ENCODE measurements at places on chromosomes 7 and 10. TPM values are rescaled to one million over a fixed set of nuclear protein-coding genes. Genes with fewer than 3 reads are reported as not detected.
A peak's percentile ranks its signal among the peaks of the same experiment; 100 is the strongest.

The ZNF365 gene
- total RNA-seq = 2.7 TPM

The SMIM30 gene
- 41.8 TPM for total RNA-seq

The TUBB8 gene
- total RNA-seq = not detected

The AKR1C2 gene
- 4.5 TPM for total RNA-seq

The NKX1-2 gene
- total RNA-seq = 0.20 TPM

The CLCN1 gene
- total RNA-seq = 0.20 TPM

DNA sequence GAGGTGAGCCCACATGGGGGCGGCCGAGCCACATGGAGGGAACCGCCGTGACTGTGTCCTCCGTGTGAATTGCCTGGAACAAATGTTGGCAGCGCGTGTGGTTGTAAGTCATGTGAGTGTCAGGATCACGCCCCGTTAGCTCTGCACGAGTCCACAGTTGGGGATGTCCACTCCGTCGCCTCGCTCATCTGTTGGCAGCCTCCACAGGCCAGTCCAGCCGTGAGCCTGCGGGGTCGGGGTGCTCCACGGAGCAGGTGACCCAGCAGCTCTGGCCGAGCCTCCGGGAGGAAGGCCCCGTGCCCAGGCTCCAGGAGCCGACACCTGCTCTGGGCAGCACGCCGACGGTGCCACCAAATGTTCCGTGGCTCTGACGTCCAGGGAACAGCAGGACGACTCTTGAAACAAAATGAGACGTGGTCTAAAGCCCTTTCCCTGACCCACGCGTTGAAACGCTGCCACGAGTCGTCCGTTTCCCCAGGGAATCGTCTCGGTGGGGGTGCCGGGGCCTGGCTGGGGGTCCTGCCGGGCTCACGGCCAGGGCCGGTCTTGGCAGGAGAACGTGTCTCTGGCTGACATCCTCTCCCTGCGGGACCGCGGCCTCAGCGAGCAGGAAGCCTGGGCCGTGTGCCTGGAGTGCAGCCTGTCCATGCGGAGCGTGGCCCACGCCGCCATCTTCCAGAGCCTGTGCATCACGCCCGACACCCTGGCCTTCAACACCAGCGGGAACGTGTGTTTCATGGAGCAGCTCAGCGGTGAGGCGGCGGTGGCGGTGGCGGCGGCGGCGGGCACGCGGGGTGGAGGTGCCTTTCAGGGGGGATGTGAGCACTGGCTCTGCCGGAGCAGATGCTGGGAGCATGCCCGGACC, 7.0 kb downstream of the KNDC1 start:
- no peak for DNase-seq

DNA sequence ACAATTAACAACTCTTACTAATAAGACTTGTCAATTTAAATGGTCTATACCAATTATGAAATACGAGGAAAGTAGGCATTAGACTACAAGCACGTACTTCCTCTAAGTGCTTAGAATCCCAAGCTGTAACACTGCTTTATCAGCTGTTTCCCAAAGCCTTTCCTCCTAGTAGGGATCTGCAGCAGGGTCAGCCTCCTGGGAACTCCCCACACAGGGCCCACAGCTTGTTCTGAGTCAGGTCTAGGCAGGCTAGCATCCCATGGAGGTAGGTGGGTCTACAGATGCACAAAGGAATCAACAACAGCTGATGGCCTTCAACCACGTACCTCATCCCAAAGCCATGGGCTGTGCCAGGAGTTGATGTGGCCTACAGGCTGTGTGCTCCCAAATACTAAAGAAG, 14.7 kb downstream of the MMS19 start:
- DNase-seq = no peak

DNA sequence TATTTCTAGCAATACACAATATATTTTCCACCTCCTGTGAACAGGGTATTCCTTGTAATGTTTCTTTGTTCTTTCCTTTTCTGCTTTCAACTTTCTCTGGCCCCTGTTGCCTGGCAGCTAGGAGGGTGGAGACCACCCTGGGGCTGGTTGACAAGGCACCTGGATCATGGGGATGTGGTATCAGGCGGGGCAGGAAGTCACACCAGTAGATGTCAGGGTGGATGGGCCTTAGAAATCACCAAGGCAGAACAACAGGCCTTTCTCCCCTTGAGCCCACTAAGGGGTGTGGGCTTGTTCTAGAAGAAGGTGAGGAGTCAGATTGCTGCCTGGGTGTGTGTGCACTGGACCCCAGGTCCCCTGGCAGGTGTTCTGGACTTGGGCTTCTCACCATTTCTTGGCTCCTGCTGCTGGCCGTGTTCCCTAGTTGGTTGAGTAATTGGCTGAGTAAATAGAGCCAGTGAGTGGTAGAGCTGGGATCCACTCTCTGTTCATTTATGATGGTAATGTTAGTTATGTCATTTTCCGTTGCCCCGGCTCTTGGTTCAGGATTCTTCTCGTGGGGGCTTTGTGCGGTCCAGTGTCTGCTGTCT, 24.9 kb downstream of the ZNF783 start:
- DNase-seq = no peak

DNA sequence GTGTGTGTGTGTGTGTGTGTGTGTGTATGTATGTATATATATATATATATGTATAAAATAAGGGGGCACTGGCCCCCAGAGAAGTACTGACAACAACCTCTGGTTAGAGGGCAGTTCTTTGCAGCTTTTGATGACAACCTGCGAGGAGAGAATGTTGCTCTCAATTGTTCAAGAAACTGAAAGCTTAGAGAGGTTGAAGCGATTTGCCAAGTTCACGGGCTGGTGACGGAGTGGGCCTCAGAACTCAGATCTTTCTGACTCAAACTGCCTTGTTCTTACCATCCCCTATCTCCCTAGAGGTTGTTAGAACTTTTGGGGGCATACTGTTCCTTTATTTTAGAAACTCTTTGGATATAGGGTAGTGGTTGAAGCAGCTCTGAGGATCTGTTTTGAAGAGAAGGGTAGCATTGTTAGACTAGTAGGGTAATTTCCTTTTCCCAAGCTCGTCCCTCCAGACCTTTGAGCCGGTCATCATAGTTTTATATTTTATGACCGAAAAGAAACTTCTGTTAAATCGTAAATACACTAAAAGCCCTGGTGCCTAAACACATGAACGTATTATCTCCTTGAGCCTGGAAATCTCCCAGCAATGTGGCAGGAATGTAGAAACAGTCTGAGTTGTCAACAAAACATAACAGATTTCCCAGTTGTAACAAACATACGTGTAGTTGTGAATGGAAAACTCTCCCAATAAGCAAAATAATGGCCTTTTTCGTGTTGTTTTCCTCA, 541.7 kb upstream of the GALNT17 start:
- no peak for DNase-seq

DNA sequence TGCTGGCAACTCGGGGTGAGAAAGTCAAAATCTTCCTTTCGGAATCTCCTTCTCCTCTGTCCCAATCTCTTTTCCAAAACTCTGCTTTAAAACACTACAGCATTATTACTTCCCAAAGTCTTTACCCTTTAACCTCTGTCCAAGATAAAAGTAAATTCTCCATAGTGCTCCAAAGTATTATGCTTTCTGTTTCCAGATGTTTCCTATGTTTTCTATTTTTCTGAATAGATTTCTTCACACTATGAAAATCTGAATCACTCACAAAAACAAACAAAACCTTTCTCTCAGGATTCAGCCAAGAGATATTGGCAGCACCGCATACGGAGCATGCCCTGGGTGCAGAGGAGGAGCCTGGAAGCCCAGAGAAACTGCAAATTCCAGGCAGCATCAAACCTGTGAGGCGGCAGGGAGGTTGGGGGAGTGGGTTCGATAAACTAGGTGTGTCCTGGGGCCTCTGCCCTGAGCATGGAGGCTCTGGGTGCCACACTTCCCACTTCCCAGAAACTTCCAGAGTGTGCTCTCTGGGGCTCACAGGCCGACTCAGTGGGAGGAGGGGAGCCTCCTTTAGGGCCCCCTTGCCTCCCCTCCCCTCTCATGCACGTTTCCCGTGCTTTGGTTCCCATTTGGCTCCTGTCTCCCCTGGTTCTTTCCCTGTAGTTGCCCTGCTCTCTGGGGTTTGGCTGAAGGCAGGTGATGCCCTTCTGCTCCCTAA, 35.6 kb downstream of the VIPR2 start:
- no peak for DNase-seq

GRCh38 chr7:157900011-157900410, 563.2 kb downstream of the DNAJB6 start:
- no peak for DNase-seq

GRCh38 chr10:21260506-21261149, 264.9 kb downstream of the SKIDA1 start:
- no peak for DNase-seq

DNA sequence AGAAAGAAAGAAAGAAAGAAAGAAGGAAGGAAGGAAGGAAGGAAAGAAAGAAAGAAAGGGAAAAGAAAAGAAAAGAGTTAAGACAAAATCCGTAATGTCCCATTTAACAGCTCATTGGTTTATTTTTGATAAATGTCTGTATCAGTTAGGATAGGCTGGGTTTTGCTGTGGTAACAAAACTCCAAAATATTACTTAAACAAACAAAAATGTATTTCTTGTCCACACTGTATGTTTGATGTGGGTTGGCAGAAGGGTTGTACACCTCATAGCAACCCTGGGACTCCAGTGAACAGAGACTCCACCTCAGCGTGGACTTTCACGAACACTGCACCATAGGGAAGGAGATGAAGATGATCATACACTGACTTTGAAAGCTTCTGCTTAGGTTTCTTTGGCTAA, 59.6 kb downstream of the PPP1R3C start:
- no peak for DNase-seq

GRCh38 chr7:140923358-140924006, 1.2 kb downstream of the BRAF start:
- DNase-seq = peak; percentile 60

DNA sequence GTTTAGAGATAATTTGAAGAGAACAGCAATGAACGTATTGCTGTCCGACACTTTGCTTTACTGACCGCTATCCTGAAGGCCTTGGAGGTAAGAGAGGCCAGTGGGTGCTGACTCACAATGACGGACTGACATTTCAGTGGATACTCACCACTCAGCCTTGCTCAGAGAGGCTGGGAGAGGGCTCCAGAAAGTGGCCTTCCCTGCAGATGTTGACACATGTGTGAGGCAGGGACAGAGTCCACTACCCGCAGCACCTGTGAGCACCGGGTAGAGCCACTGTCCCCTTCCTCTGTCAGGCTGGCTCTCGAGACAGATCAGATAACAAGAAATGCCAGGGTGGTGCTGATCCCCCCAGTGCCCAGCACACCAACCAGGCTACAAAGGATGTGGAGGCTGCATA, 75.0 kb downstream of the GPR26 start:
- DNase-seq = no peak

DNA sequence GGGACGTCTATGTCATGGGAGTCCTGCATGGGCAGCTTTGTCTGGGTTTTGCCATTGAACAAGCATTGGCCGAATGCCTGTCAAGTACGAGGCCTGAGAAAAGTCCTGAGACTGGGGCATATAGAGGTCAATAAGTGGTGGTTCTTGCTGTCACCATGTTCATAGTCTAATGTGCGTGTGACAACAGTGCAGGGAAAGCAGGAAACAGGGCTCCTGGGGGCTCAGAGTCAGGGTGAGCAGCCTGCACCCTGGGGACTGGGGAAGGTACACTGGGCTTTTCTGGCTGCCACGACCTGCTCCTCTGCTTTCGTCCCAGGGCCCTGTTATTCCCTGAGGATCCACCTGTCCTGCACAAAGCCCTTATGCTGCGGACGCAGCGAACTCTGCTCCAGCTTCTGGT, 21.3 kb downstream of the FAM241B start:
- no peak for DNase-seq

DNA sequence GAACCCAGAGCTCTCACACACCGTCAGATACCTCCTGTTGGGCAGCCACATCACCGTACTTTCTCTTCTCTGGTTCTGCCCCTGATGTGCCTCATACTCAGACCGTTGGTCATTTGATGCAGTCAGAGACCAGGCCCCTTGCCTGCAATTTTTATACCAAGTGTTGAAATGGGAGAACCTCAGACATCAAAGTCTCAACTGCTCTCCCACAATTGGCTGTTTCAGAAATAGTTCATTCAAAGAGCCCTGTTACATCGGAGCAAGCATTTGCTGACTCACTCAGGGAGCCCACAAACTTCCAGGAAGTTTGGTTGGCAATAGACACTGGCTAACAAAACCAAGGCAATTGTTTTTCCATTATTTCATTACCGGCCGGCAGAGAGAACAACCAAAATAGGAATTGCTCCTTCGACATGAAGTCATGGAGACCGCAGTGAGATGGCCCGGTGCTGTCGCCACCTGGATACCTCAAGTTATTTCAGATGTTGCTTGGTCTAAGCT, 33.5 kb upstream of the ADAM12 start:
- DNase-seq = peak; percentile 7

DNA sequence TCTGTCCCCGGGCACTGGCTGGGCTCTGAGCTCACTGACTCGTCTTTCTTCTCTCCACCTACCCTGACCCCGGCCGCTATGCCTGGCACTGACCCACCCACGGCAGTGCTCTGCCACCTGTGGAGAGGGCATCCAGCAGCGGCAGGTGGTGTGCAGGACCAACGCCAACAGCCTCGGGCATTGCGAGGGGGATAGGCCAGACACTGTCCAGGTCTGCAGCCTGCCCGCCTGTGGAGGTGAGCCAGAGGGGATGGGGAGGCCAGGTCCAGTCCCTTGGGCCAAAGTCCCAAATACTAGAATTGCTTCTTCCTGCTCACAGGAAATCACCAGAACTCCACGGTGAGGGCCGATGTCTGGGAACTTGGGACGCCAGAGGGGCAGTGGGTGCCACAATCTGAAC, 27.3 kb downstream of the TBATA start:
- no peak for DNase-seq

GRCh38 chr7:91940171-91940570, 491 bp upstream of the AKAP9 start:
- DNase-seq = peak; percentile 24

DNA sequence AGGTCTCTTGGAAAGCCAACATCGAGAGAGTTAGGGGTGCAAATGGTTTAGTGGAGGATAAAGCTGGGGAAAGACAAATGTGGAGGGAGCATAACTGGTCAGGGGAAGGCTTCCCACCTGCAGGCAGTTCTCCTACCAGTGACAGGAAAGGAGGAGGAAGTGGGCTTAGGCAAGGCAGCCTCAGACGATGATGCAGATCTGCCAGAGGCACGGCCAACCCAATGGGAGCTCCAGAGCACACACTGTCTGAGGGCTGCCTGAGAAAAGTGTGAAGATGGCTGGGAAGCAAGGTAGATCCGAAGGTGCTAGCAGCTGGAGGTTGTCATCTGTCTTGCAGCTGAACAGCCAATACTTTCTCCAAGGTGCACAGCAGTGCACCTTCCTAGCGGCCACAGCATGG, 178.8 kb downstream of the C7orf25 start:
- DNase-seq = no peak

GRCh38 chr7:148234715-148235114, 355.9 kb upstream of the C7orf33 start:
- no peak for DNase-seq

GRCh38 chr10:107717046-107717445, 552.5 kb upstream of the SORCS1 start:
- DNase-seq = no peak

- no peak for DNase-seq
Measured at GRCh38 chr7:55144333-55145317, 125.8 kb downstream of the EGFR start.

All from skin of body (tissue), 3 donors.